Osteocyte (in vitro differentiated cells): ENCODE measurements at places on chromosomes 7 and 10. TPM values are rescaled to one million over a fixed set of nuclear protein-coding genes. Genes with fewer than 3 reads are reported as not detected.

DNA sequence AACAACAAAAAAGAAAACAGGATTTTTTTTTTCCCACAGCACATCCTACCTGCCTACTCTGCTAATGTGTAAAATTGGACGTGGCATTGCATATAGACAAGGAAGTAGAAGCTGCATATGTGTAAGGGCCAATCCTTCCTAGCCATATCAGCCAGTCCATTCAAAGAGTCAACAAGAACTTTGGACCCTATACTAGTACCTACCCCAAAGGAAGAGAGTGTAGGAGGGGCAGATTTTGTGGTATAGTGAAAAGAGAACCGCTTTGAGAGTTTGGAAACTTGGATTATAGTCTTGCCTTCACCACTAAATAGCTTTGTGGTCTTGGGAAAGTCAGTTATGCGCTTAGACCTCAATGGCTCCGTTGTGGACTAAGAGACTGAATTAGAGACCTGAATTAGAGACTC, 12.1 kb upstream of the MCU start:
- no peaks in the 10 kb centered on the region for H3K36me3 ChIP-seq
- H3K4me3 ChIP-seq = no peak overlapping the region
- no peak for DNase-seq
- H3K27me3 ChIP-seq = no peaks in the 10 kb centered on the region
- no peak overlapping the region for H3K27ac ChIP-seq

SEMA3A gene
- 2.4 and 3.7 TPM in 2 replicates for total RNA-seq

DNA sequence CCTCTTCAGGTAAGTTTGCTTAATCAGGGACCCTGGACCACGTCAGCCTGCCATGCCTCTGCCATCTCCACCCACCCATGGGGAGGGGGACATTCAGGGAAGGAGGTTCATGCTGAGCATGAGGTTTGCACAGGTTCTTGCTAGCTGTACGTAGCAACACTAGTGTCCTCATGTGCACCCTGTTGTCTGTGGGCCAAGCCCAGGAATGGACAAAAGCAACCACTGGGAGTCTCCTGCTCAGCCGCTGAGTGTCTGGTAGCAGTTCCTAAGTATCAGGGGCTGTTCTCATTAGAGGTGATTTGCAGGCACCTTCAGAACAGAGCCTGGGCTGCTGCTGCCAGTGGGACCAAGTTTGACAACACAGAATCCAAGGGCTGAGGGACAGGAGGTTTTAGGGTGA, 17.9 kb downstream of the CASP7 start:
- no peak overlapping the region for H3K27ac ChIP-seq
- H3K4me1 ChIP-seq = no peaks in the 10 kb centered on the region
- no peaks in the 10 kb centered on the region for H3K27me3 ChIP-seq
- H3K4me3 ChIP-seq = no peak overlapping the region

GRCh38 chr7:81492240-81492639, 277.6 kb downstream of the HGF start:
- no peaks in the 10 kb centered on the region for H3K27me3 ChIP-seq
- H3K4me1 ChIP-seq = no peaks in the 10 kb centered on the region
- H3K27ac ChIP-seq = no peak overlapping the region
- no peak for DNase-seq

TMEM176B gene
- total RNA-seq = not detected in 2 replicates

DNA sequence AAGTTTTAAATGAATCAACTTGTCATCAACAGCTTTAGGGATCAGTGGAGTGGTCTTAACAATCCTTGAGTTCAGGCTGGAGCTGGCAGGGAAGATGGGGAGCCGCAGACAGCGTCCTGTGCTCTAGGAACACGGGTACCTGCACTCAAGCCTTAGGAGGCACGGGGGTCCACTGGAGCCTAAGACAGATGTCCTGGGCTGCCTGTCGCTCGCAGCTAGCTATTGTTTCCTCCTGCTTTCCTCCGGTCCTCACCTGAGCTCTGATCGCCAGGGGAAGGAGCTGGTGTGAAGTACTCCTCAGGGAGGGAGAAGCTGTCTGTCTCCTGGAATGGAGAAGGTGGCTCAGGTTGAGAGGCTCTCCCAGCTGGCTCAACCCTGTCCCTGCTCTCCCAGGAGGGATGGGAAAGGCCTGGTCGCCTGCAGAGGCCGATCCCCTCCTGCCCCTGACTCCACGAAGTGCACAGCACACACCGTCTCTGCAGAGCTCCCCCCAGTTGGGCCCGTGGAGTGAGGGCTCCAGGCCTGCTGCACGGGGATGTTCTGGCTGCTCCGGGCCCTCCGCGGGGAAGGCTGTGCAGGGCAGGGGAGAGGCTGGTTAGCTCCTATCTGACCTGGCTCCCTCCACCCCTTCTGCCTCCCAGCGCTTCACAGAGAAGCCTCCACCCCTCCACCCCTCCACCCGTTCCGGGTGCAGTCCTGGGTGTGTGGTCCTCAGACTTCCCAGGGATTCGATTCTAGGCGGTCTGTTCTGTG, 14.5 kb upstream of the PYROXD2 start:
- DNase-seq = peak; percentile 83
- peaks cover 39% of the 10 kb centered on the region for H3K36me3 ChIP-seq
- H3K27ac ChIP-seq = no peak overlapping the region
- no peaks in the 10 kb centered on the region for H3K4me1 ChIP-seq
